NCI-H1105 (cell line): ENCODE measurements at places on chromosomes 2 and 18.

DNA sequence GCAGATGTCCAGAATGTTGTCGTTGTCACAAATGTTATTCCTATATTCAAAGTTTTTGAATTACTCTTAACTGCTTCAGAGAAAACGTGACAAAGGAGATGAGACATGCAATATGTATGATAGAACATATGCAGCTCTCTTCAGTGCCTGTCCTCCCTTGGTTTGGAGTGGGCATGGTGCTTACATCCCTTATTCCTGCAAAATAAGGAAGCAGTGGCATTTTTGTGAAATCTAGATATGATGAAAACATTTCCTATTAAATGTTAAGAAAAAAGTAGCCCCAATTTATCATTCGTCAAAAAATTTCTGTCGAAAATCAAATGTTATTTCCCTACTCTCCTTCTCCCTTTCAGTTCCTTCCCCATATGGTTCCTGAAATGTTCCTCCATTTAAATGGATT, 457.5 kb upstream of the FANCL start:
- no peak for DNase-seq

DNA sequence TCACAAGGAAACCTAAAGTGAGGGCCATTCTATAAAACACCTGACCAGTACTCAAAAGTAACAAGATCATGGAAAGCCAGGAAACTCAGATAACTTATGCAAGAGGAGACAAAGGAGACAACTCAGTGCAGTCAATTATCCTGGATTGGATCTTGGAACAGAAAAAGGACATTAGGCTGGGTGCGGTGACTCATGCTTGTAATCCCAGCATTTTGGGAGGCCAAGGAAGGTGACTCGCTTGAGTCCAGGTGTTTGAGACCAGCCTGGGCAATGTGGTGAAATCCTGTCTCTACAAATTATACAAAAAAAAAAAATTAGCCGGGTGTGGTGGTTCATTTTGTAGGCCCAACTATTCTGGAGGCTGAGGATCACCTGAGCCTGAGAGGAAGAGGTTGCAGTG, 424.5 kb upstream of the SPRED2 start:
- no peak for DNase-seq

- DNase-seq, result no peak
These were observed 134.4 kb downstream of the MBP start for GRCh38 chr18:76997951-76998808.

GRCh38 chr2:202610380-202610779, 24.4 kb upstream of the FAM117B start:
- no peak for DNase-seq

DNA sequence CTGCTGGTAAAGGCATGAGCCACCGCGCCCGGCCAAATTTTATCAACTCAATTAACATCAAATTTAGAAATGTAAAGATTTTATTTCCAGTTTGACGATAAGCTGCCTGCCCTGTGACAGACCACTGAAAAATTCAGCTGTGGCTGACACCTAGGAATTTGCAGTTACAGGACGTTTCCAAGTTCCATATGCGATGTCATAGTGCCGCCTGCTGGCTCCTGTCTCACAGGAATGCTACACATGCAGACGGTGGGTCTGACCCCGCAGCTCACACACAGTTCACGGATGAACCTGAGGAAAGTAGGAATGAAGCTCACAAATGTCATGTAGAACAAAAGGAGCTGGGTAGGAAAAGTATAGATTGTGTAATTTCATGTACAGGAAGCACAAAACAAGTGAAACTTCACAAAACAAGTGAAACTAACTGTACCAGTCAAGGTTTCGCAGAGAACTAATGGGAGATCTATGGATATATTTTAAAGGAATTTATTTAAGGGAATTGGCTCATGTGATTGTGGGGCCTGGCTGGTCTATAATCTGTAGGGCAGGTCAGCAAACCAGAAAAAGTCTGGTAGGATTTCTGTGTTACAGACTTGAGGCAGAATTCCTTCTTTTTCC, 13.2 kb upstream of the SEH1L start:
- DNase-seq, result peak; percentile 29

DNA sequence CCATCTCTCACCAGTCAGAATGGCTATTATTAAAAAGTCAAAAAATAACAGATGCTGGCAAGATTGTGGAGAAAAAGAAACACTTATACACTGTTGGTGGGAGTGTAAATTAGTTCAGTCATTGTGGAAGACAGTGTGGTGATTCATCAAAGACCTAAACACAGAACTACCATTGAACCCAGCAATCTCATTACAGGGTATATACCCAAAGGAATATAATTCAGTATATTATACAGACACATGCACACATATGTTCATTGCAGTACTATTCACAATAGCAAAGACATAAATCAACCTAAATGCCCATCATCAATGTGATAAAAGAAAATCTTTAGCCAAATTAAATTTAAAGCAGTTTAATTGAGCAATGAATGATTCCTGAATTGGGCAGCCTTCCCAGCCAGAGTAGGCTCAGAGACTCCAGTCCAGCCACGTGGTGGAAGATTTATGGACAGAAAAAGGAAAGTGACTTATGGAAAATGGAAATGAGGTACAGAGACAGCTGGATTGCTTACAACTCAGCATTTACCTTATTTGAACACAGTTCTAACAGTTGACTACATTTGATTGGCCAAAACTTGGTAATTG, 377.1 kb upstream of the SLC39A10 start:
- DNase-seq, result no peak

DNA sequence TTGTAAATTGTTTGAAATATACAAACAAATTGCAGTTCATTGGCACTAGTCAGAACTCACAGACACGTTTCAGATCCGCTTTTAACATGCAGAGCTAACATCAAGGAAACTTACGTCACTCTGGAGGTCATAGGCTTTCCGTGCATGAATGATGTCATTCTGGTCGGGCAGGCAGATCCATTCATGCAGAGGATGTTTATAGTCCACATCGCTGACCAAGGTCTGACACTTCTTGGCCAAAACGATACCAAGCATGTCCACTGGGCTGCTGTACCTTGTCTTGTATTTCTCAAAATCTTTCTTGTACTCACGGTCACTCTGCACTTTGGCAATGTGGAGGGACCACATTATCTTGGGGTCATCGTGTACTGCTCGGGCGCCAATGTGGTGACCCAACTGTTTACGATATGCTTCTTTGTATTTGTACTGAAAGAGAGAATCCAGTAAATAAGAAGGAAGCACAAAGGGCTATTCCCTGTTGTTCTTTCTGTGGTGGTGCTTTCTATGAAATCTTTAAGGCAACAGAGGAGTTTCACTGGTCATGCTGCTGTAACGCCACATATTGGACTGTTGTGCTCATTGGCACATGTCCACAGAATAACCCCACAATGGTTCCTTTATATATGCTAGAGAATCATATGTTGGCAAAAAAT, 114.8 kb downstream of the NEB start:
- DNase-seq, result no peak

DNA sequence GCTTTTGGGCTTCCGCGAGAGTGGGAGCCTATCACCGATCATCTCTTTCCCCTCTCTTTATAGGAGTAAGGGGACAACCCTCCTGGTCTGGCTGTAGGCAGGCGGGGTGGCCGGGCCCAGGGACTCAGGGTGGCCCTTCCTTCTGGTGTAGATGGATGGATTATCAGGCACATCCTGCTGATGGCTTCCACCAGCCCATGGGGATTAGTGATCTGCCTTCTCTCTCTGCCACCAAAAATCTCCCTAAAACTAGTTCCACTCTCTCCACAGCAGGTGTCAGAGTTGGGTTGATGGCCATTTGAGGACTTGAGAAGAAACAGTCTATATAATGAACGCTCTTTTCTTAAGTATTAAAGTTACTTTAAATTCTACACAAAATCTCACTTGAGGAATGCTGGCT, 37.4 kb downstream of the NCK2 start:
- no peak for DNase-seq

DNA sequence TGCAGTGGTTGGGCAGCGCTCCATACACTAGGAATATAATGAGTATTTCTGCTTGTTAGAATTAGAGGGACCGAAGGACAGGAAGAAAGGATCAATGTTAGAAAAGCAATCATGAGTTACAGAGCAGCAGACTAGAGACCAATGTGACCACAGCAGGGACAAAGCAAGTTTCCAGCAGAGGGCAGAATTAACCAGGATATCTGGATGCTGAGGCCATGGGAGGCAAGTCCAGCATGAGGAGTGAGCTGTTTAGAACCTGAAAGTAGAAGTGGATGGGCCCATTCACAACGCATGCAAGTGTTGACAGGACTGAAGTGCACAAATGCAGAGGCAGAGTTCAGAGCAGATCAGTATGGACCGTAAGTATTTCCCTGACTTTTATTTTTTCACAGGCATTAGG, 910.4 kb upstream of the GYPC start:
- peak; percentile 24 for DNase-seq

- DNase-seq, result no peak
These were observed 868.8 kb downstream of the EPHA4 start for GRCh38 chr2:220703279-220703678.

GRCh38 chr2:65688141-65688886, 255.9 kb upstream of the SPRED2 start:
- DNase-seq, result no peak

GRCh38 chr18:78213361-78213994, 766.1 kb upstream of the SALL3 start:
- no peak for DNase-seq

DNA sequence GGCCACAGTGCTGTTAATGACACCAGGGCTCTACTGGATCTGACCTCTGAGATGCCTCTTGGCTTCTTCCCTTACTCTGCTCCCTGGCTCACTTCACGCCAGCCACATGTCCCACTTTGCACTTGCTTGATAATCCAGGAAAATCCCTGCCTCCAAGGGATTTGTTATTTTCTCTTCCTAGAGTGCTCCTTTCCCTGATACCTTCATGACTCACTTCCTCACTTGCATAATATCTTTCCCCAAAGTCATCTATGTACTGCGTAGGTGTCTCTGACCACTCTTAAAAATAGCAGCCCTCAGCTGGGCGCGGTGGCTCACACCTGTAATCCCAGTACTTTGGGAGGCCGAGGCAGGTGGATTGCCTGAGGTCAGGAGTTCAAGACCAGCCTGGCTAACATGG, 572.3 kb downstream of the PLCL1 start:
- DNase-seq, result no peak
